Stimulated activated CD8-positive, alpha-beta memory T cell treated with anti-CD3 and anti-CD28 coated beads, Interleukin-4, amount 100 ng/mL, for 4 hours (primary cell): ENCODE measurements at places on chromosomes 16 and 17.

GRCh38 chr17:37413875-37414519, 7.3 kb downstream of the TADA2A start:
- no peak for DNase-seq

- DNase-seq, result no peak
Measured at GRCh38 chr17:77899498-77899897, 59.0 kb upstream of the TNRC6C start.

DNA sequence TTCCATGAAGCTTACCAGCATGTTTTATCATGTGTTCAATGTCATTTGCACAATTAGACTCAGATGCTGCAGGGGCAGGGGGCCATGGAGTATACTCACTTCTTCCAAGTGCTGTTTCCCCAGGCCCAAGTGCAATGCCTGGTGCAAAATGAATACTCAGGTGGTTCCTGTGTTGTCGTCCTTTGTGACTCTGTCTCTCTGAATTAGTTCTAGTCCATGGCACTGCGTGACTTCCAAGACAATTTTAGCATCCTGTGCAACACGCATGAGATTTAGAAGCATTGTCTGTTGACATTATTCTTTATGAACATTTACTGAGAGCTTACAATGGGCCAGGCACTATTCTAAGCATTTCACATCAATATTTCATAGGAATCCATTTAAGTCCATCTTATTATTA, 769.7 kb upstream of the RBFOX1 start:
- DNase-seq, result no peak

DNA sequence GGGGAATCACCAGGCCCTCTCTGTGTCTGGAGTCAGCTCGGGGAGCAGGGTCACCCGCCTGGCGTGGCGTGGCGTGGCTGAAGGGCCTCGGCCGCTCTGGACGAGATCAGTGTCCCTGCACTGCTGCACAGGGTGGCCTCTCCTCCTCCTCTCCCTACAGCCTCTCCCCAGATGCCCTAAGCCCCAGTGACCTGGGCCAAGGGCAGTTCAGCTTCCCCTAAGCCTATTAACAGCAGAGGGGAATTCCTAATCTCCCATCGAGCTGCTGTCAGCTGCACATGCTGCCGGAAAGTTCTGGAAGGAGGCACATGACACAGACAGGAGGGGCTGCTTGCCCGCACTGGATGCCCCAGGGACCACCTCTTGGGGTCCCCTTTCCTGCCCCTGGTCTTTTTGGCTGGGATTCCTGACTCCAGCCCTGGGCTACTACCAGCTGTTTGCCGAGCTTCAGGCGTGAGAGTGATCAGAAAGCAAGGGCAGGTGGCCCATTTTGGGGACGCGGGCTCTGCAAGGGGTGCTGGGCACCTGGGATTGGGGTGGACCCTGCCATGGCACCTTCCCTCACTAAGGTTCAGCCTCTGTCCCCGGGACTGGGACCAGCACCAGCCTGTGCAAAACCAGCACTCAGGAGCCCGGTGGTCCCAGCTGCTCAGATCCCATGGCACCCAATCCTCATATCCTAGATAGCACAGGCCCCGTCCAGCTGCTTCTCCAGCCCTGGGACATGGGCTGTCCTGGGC, 794 bp downstream of the PDE6G start:
- DNase-seq, result no peak

DNA sequence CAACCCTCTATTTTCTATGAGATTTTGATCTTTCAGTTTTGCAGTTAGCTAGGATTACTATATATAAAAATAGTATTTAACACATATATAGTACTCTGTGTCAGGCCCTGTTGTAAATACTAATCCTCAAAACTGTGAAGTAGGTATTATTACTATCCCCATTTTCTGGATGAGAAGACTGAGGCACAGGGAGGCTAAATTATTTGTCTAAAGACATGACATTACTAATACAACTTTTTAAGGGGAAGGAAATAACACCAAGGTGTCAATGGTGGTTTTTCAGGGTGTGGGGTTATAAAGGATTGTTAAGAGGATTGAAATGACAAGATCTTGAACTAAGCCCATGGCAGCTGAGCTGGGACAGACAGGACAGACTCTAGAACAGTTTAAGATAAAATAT, 4.1 kb upstream of the WSB1 start:
- DNase-seq, result no peak

- DNase-seq, result no peak
Measured at GRCh38 chr17:72511242-72511641, 390.4 kb downstream of the SOX9 start.

DNA sequence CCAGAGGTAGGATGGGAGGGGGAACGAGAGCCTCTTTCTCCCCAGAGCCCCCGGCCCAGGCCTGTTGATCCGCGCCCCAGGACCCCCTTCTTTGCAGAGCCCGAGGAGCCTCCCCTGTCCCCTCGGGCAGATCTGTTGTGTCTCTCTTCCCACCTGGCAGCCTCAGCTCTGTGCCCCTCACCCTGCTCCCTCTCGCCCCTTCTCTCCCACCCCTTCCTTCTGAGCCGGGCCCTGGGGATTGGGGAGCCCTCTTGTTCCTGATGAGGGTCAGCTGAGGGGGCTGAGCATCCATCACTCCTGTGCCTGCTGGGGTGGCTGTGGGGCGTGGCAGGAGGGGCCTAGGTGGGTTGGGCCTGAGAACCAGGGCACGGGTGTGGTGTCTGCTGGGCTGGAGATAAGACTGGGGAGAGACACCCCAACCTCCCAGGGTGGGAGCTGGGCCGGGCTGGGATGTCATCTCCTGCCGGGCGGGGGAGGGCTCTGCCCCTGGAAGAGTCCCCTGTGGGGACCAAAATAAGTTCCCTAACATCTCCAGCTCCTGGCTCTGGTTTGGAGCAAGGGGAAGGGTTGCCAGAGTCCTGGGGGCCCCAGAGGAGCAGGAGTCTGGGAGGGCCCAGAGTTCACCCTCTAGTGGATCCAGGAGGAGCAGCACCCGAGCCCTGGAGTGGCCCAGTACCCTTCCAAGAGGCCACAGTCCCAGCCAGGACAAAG, 65.4 kb downstream of the MRC2 start:
- no peak for DNase-seq

DNA sequence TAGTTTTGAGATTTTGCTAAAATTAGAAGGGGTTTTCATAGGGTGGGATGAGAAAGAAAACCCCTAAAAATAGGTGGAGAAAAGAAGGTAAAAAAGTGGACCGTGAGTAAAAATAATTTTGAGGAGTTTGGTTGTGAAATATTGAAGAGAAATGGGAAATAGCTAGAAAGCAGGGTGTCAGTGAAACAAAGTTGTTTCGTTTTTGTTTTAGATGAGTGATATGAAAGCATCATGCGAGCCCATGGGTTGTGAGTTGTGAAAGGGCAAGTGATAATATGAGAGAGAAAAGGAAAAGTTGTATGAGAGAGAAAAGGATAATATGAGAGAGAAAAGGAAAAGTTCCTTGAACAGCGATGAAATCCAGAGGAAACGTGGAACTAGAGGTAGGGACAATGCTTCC, 7.3 kb upstream of the SMIM36 start:
- DNase-seq, result no peak
